ENCODE measurements at places on chromosomes 7 and 10.

- DNase-seq, result no peak
These were observed 149.8 kb upstream of the HDAC9 start for GRCh38 chr7:18345641-18346234.

- DNase-seq, result no peak
These were observed 112.2 kb downstream of the MGMT start for GRCh38 chr10:129579228-129579627.

DNA sequence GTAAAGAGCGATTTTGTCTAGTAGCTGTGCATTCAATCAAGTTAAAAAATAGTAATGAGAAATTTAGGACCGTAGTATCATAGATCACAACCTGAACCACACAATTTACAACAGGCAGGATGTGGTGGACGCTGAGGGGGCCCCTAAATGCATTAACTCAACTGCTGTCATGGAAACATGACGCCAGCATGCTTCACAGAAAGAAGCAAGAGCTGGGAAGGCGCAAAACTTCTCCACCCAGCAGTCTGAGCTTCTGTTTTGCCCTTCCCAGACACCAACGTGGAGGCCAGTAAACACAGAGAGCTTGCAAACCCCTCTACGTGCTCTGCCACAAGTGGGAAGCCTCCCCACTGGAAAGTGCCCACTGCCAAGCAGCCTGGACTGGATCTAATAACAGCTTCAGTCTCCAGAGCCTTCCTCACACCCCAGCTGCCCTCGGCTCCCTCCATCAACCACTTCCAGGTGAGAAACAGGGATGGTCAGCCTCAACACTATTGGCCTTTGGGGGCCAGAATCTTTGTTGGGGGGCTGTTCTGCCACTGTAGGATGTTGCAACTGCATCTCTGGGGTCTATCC is 151.8 kb downstream of the SFMBT2 start:
- DNase-seq, result no peak

GRCh38 chr7:66930341-66930740 is 9.3 kb downstream of the TMEM248 start:
- no peak for DNase-seq

- DNase-seq, result no peak
These were observed 103.7 kb downstream of the EBF3 start for GRCh38 chr10:129860396-129860795.

- no peak for DNase-seq
These were observed 93.5 kb downstream of the ZNF783 start for GRCh38 chr7:149355390-149356048.

DNA sequence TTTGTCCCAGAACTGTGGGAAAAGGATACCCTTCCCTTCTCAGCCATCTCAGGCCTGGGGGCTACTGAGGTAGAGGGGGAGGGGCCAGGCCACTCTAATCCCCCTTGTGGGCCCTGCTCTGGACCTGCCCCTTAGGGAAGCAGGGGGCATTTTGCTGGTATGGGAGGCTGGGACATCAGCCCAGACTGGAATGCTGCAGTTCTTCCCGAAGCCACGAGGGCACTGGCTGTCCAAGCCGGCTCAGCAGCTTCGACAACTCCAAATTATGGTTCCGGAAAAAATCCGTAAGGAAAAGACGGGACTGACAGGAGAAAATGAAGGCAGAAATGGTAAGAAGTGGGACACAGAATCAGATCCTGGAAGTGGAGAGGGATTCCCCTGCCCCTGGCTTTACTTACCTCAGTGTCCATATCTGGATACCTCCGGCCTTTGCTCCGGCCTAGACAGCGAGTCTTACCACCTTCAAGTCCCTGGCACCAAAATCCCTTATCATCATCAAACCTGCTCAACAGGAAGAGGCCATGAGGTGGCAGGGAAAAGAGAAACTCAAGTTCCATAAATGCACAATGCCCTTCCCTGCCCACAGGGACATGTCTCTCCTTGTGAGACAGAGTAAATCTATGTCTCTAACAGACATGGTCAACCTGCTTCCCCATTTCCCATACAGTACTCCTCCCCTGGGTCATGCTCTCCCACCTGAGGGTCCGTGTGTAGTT is 9.0 kb downstream of the NDST2 start:
- DNase-seq, result no peak
